WTC11 (cell line): ENCODE measurements at places on chromosomes 11 and 22.

GRCh38 chr11:16297332-16297731, 59.0 kb downstream of the SOX6 start:
- no peak for DNase-seq

DNA sequence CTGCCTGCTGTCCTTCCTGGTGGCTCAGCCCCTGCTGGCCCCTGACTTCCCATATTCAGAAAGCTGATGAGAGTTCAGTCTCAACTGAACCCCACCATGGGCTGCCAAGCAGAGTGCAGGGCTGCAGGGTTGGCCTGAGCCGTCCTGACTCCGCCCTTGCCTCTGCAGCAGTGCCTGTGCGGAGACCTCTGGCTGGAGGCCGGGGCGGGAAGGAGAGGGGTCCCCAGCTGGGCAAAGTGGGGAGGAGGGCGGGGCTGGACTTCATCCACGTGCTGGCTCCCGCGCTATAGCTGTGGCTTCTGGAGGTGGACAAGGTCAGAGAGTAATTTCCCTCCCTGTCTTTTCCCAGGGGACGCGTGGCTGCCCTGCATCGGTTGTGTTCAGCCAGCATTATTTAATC, 13.6 kb downstream of the GLB1L3 start:
- peak; percentile 35 for DNase-seq

DNA sequence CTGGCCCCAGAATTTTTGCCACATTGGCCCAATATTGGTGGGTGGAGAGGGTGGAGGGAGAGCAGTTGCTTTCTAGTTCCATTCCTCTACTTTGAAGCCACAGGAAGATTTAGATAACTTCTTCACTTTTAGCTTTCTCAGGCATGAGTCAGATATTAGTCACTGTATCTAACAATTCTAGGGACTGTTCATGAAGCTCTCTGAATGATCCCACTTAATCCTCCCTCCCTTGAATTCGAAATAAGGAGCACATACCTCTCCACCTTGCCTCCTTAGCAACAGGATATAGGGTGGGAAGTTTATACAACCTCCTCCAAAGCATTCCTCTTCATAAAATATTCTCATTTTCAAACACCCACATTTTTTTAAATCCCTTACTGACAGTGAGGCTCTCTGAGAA, 13.5 kb downstream of the FSHB start:
- no peak for DNase-seq

- DNase-seq, result no peak
Measured at GRCh38 chr11:76788661-76789442, 5.7 kb downstream of the TSKU start.

DNA sequence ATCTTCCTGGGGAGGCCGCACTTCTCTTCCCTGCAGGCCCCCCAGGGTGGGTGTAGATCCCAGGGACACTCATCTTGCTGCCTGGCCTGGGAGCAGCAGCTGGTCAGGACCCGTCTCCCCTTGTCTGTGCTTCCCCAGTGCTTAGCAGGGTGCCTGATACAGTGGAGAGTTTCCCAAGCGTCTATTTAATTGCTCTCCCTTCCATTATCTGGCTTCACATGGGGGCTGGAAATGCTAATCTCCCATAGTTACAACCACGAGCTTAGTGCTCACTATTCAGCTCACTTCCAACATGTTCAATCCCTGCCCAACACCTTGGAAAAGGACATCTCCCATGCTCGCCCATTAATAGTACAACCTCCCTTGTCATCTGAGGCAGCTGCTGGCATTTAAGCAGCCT, 100.5 kb downstream of the DSCAML1 start:
- DNase-seq, result no peak

GRCh38 chr22:24554313-24555164, at the start of gene GUCD1:
Gene GUCD1, minus strand, starts transcription at chr22:24555138. Its CDS starts 147 bp downstream, at chr22:24554991.
- DNase-seq, result peak; percentile 29

DNA sequence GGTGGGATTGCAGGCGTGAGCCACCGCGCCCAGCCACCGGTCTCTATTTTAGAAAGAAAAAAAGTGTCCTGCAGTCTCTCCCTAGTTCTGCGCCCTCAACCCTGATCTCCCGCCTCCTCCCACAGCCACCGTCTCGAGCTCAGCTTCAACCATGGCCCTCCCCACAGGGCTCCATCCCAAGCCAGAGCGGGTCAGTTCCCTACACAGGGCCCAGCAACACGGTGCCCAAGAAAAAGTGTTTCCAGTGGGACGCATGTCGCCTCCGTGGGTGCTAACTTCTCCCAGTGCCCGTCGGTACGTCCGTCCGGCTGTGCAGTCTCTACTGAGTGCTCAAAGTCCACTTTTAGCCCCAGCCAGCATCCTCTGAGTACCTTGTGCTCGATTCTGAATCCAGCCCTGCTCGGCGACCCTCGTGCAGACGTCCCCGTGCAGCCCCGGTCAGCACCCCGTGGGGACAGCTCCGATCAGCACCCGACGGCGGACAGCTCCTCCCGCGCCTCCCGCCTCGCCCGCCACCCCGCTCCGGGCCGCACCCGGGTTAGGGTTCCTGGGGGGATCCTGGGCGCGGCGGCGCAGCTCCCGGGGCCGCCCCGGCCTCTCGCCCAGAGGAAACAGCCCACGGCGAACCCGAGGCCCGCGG, 657 bp upstream of the MAPK8IP2 start:
- DNase-seq, result peak; percentile 84

DNA sequence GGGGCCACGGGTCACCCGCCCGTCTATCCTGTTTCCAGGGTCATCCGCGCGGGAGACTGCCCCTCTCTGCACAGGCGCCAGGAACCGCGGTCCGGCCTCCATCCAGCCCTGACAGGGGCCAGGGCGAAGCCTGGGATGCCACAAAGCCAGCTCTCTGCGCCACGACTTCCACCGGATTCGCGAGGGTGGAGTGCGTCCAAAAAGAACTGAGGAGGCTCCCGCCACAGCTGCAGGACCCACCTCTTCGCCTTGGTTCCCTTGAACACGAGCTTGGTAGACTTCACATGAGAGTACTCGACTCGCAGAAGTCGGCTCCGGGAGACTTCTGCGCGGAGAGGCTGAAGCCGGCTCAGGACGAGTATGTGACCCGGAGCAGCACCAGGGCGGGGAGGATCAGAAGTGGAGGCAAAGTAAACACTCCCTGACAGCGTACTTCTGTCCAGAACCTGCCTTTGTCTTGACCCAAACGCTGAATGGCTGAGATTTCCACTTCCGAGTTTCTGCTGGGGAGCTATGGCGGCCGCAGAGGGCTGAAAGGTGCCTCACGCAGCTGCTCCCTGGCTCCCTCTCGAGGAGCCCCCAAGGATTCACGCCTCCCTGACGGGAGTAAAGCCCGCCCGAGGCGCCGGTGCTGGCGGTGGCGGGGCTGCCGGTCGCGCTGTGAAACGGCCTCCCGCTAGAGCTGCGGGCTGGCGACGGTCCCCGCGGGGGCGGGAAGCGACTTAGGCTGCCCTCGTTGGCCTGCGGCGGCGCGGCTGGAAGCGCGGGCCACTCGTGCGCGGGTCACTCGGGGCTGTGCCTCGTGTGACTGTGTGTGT, 4566.7 kb upstream of the OR11H1 start:
- no peak for DNase-seq

DNA sequence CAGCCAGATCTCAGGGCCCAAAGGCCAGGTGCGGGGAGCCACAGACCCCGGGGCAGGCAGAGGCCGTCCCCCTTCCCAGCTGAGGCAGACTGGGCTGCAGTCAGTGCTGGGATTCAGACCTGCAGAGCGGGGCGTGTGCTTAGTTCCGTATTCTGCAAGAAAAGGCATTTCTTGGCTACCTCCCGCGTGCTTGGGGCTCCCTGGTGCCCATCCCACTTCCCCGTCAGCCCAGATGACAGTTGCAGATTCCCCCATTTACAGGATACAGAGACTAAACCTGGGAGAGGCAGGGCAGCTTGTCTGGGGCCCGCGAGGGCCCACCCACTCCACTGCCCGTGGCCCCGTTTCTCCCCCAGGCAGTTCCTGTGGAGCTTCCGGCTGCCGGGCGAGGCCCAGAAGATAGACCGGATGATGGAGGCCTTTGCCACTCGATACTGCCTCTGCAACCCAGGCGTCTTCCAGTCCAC, 18.3 kb downstream of the CYTH4 start:
- no peak for DNase-seq
